ENCODE measurements at places on chromosomes 3 and 15. TPM values are rescaled to one million over a fixed set of nuclear protein-coding genes. Genes with fewer than 3 reads are reported as not detected.

- no peaks in the 10 kb centered on the region for H3K36me3 ChIP-seq
- H3K4me3 ChIP-seq = no peak overlapping the region
- no peak overlapping the region for H3K27ac ChIP-seq
- DNase-seq = no peak
- H3K4me1 ChIP-seq = no peaks in the 10 kb centered on the region
- no peaks in the 10 kb centered on the region for H3K27me3 ChIP-seq
Measured at GRCh38 chr15:73900095-73900712, 26.1 kb upstream of the LOXL1 start.

DNA sequence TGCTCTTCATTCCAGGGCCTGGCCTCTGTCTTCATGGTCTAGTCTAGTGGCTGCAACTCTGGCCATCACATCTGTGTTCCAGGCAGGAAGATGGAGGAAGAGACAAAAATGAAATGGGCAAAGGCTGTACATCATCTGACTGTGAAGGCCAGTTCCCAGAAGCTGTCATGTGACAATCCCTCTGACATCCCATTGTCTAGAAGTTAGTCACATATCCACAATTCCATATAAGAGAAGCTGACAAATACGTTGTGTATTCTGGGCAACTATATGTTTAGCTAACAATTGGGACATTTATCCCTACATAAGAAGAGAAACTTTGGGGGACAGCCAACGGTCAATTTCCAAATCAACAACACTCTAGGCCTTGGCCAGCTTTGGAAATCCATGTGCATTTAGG, 34.5 kb upstream of the C3orf70 start:
- H3K4me3 ChIP-seq = no peak overlapping the region
- no peaks in the 10 kb centered on the region for H3K4me1 ChIP-seq
- H3K27me3 ChIP-seq = no peaks in the 10 kb centered on the region
- no peak for DNase-seq

DNA sequence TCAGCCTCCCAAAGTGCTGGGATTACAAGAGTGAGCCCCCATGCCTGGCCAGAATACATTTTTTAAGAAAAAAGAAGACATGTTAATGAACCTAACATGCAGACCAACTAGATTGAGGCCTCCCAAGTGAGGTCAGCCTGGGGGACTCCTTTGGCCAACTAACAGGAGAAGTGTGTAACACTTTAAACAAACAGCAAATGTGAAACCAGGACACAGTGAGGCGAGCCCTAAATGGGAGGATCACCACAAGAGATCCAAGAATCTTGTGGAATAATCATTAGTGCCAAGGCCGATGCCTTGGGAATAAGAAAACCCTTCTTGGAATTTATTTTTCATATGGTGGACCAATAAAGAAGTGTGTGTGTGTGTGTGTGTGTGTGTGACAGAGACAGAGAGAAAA, 73.9 kb downstream of the ATP10A start:
- H3K36me3 ChIP-seq = no peaks in the 10 kb centered on the region
- no peaks in the 10 kb centered on the region for H3K27me3 ChIP-seq
- no peak for DNase-seq
- H3K4me3 ChIP-seq = no peak overlapping the region
- H3K27ac ChIP-seq = peak overlapping the region; percentile 87
- peaks cover 99% of the 10 kb centered on the region for H3K4me1 ChIP-seq

GRCh38 chr15:94127006-94127405, 104.4 kb upstream of the MCTP2 start:
- H3K27ac ChIP-seq = no peak overlapping the region
- no peak for DNase-seq
- no peaks in the 10 kb centered on the region for H3K4me1 ChIP-seq
- no peak overlapping the region for H3K4me3 ChIP-seq
- no peaks in the 10 kb centered on the region for H3K36me3 ChIP-seq

GRCh38 chr3:67076607-67077006, 78.5 kb downstream of the KBTBD8 start:
- no peak overlapping the region for H3K27ac ChIP-seq
- H3K36me3 ChIP-seq = no peaks in the 10 kb centered on the region
- H3K4me1 ChIP-seq = no peaks in the 10 kb centered on the region

DNA sequence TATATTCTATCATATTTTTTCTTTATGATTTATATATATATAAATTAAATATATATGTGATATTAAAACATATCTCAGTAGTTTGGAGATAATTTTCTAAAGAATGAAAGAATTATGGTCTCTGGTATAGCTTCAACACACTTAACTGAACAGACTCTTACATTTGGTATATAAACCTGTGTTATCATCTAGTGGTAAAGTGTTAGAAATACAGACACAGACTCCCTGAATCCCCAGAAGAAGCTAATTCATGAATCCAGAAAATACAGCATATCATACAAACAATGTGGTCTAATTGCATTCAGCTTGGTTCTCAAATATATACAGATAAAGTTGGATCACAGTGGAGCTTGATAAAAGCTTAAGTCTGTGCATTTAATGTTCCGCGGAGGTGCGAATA, 1100.4 kb downstream of the ROBO2 start:
- no peak overlapping the region for H3K4me3 ChIP-seq
- DNase-seq = no peak
- H3K36me3 ChIP-seq = no peaks in the 10 kb centered on the region
- no peaks in the 10 kb centered on the region for H3K4me1 ChIP-seq

DNA sequence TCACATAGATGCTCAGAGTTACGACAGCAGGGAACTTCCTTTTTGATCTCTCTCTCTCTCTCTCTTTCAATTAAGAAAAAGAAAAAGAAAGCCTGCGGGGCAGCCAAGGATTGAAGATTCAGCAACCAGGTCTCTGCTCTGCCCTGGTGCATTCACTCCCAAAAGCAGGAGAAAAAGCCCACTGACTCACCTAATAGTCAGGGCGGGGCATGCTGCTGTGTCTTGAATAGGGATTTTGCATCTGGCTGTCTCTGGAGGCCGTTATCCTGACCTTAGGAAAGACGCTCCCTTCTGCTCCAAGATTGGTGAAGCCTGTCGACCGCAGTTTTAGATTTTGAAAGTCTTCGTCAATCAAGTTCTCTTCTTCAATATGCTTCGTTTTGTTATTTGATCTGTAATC, 20.8 kb upstream of the ITGB5 start:
- H3K27ac ChIP-seq = no peak overlapping the region
- H3K4me1 ChIP-seq = no peaks in the 10 kb centered on the region
- DNase-seq = no peak
- peaks cover 11% of the 10 kb centered on the region for H3K27me3 ChIP-seq

- no peak overlapping the region for H3K4me3 ChIP-seq
- peaks cover 59% of the 10 kb centered on the region for H3K4me1 ChIP-seq
- no peaks in the 10 kb centered on the region for H3K27me3 ChIP-seq
- no peaks in the 10 kb centered on the region for H3K36me3 ChIP-seq
- no peak for DNase-seq
Measured at GRCh38 chr3:49901366-49902339, 2.0 kb downstream of the MST1R start.

DNA sequence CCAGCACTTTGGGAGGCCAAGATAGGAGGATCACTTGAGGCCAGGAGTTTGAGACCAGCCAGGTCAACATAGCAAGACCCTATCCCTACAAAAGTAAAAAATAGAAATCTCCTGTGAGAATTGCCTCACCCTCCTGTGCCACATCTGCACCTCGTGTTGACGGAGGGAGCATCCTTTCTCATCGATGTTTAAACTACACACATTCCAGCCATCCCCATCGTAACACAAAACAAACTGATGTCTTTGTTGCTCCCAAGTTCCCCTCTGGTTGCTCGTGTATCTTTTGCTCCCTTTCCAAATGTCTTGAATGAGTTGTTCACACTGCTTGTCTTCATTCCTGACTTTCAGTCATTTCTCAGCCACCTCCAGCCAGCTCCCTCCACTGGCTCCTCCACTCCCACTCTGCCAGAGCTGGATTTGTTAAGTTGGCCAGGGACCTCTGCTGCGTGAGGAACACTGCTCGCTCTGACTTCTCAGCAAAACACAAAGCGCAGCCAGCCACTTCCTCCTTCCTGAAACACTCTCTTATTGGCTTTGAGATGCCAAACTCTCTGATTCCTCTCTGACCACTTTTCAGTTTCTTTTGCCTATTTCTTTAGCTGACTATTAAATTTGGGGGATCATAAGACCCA, 53.6 kb upstream of the ATP13A3 start:
- no peaks in the 10 kb centered on the region for H3K27me3 ChIP-seq
- no peak overlapping the region for H3K27ac ChIP-seq
- H3K4me3 ChIP-seq = no peak overlapping the region
- peaks cover 10% of the 10 kb centered on the region for H3K4me1 ChIP-seq
- H3K36me3 ChIP-seq = no peaks in the 10 kb centered on the region

TRPC1 gene
- 19.5 TPM for total RNA-seq

ACVR2B gene
- 6.0 TPM for total RNA-seq

Measured in esophagus muscularis mucosa (tissue), 4 donors.